Psoas muscle (tissue), 8 donors: ENCODE measurements at places on chromosomes 5 and 9. TPM values are rescaled to one million over a fixed set of nuclear protein-coding genes. Genes with fewer than 3 reads are reported as not detected.

GRCh38 chr9:86637515-86637914 is 283.3 kb upstream of the TUT7 start:
- H3K36me3 ChIP-seq, result no peaks in the 10 kb centered on the region
- H3K4me1 ChIP-seq, result no peaks in the 10 kb centered on the region
- H3K27ac ChIP-seq, result no peak overlapping the region
- H3K4me3 ChIP-seq, result no peak overlapping the region
- peak; percentile 54 for DNase-seq

LMNB1 gene
- 4.1 TPM for total RNA-seq

GRCh38 chr5:80205846-80206245 is 50.0 kb downstream of the SERINC5 start:
- H3K36me3 ChIP-seq, result no peaks in the 10 kb centered on the region
- no peak overlapping the region for H3K27ac ChIP-seq
- no peaks in the 10 kb centered on the region for H3K27me3 ChIP-seq
- H3K4me3 ChIP-seq, result no peak overlapping the region
- no peak for DNase-seq

- H3K4me1 ChIP-seq, result peaks cover 6% of the 10 kb centered on the region
- H3K36me3 ChIP-seq, result no peaks in the 10 kb centered on the region
- peak overlapping the region; percentile 78 for H3K4me3 ChIP-seq
- H3K27me3 ChIP-seq, result no peaks in the 10 kb centered on the region
- peak overlapping the region; percentile 64 for H3K27ac ChIP-seq
- DNase-seq, result peak; percentile 54
These were observed 132.4 kb upstream of the NIPBL start for GRCh38 chr5:36743891-36744772.

DNA sequence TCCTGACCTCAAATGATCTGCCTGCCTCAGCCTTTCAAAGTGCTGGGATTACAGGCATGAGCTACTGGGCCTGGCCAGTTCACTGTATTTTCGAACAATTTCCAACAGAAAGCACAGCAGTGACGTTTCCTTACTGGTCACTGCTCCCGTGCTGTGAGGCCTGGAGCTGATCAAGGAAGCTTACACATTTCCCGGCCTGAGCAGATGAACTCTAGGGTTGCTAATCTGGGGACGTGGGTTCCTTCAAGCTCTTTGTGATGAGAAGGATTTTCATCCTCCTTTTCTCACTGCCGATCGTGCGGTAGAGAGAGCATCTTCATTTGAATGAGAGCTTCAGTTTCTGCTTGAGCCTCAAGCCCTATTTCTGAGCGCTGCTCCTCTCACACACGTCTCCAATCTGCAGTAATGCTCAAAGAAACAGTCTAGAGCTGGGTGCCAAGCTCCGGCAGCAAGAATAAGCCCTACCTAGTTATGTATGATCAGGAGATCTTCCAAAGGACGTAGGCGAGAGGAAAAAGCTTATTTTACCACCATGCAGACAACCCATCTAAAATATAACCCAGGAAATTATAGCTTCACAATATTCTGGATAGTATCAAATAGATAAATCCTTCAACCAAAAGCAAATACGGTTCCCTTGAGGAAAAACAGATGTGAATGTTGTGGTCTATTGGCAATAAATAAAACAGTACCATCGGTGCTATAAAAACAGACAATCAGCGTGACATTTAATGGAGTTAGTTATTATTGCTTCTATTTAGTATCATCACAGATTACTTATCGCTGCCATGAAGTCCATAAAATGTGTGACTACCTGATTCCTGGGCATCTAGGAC is 7.3 kb upstream of the SPATA24 start:
- no peak overlapping the region for H3K4me3 ChIP-seq
- peak overlapping the region; percentile 65 for H3K27ac ChIP-seq
- no peak for DNase-seq
- no peaks in the 10 kb centered on the region for H3K27me3 ChIP-seq
- peaks cover 9% of the 10 kb centered on the region for H3K36me3 ChIP-seq

GRCh38 chr5:73233461-73234203 is 60.6 kb downstream of the TMEM174 start:
- H3K36me3 ChIP-seq, result no peaks in the 10 kb centered on the region
- peak overlapping the region; percentile 67 for H3K4me3 ChIP-seq
- peak; percentile 21 for DNase-seq
- peaks cover 77% of the 10 kb centered on the region for H3K27me3 ChIP-seq
- no peak overlapping the region for H3K27ac ChIP-seq

- H3K4me1 ChIP-seq, result no peaks in the 10 kb centered on the region
- H3K27me3 ChIP-seq, result no peaks in the 10 kb centered on the region
- no peaks in the 10 kb centered on the region for H3K36me3 ChIP-seq
- H3K27ac ChIP-seq, result no peak overlapping the region
These were observed 133.0 kb downstream of the SNCAIP start for GRCh38 chr5:122445070-122445469.

GRCh38 chr9:125524583-125525355 is 182.2 kb downstream of the MAPKAP1 start:
- no peaks in the 10 kb centered on the region for H3K36me3 ChIP-seq
- no peaks in the 10 kb centered on the region for H3K4me1 ChIP-seq
- no peak overlapping the region for H3K27ac ChIP-seq
- no peak overlapping the region for H3K4me3 ChIP-seq
- H3K27me3 ChIP-seq, result no peaks in the 10 kb centered on the region

DNA sequence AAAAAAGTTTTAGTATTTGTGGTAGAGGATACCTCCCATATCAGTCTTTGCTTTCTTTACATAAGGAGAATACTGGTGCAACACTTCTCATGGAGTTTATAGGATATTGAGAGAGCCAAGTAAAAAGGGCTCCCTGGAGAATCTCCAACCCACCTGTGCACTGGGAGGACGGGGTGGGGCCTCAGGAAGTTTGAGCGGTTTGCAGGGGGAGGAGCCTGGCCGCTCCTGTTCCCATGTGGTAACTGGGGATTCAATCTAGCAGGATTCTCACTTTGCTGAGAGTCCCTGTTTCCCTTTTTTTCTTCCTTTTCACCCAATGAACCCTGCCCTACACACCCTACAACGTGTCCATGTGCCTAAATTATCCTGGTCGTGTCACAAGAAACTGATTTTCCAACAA is 82.8 kb downstream of the APTX start:
- H3K27me3 ChIP-seq, result no peaks in the 10 kb centered on the region
- H3K4me1 ChIP-seq, result no peaks in the 10 kb centered on the region
- no peak for DNase-seq
- no peaks in the 10 kb centered on the region for H3K36me3 ChIP-seq

TIMD4 gene
- total RNA-seq, result not detected

C8G gene
- 7.9 TPM for total RNA-seq

DNA sequence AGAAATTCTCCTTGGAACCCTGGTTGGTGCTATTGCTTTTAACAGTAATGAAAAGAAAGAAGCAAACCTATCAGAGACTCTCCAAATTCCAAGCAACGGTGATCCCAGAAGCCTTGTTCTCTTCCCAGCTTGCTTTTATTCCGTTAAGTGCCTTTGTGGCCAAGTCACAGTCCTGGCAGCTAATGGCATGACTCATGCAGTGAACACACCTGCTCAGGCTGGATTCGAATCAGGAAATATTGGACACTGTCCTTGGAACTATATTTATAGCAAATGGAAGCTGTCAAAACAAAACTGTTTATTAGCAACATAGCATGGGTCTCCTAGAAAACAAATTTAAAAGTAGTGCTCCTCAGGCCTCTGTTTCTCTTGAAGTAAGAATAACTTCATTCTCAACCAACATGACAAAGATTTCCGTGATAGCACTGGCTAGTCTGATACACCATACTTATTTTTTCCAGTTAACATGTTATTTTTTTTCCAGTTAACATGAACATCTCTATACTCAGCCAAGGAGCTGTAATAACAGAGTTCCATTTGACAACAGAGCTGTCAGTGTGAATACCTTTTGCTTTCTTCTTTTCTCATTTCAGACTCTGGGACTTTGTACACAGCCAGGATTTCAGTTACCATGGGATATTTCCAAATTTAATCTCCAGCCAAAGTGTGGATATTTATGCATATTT is 502.4 kb downstream of the GADD45G start:
- no peaks in the 10 kb centered on the region for H3K27me3 ChIP-seq
- no peak overlapping the region for H3K4me3 ChIP-seq
- peaks cover 36% of the 10 kb centered on the region for H3K4me1 ChIP-seq
- peak; percentile 82 for DNase-seq
- H3K27ac ChIP-seq, result peak overlapping the region; percentile 91

DNA sequence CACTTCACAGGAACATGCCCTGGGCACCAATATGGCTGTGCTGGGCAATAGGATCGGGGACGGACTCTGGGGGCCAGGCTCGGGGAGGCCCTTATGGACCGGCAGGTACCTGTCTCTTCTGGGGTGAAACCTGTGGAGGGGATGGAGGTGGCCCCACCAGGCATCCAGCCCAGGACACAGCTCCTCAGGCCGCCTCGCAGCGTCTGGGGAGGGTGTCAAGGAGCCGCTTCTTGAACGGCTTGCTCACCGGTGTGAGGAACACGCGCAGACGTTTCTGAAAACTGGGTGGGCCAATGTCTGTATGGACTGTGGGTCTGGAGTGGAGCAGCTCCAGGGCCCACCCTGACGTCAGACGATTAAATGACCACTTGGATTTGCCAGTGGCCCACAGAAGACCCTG is 45.8 kb downstream of the PLEKHG4B start:
- no peaks in the 10 kb centered on the region for H3K4me1 ChIP-seq
- no peaks in the 10 kb centered on the region for H3K36me3 ChIP-seq
- no peaks in the 10 kb centered on the region for H3K27me3 ChIP-seq
- no peak overlapping the region for H3K27ac ChIP-seq
- H3K4me3 ChIP-seq, result no peak overlapping the region
- no peak for DNase-seq

DNA sequence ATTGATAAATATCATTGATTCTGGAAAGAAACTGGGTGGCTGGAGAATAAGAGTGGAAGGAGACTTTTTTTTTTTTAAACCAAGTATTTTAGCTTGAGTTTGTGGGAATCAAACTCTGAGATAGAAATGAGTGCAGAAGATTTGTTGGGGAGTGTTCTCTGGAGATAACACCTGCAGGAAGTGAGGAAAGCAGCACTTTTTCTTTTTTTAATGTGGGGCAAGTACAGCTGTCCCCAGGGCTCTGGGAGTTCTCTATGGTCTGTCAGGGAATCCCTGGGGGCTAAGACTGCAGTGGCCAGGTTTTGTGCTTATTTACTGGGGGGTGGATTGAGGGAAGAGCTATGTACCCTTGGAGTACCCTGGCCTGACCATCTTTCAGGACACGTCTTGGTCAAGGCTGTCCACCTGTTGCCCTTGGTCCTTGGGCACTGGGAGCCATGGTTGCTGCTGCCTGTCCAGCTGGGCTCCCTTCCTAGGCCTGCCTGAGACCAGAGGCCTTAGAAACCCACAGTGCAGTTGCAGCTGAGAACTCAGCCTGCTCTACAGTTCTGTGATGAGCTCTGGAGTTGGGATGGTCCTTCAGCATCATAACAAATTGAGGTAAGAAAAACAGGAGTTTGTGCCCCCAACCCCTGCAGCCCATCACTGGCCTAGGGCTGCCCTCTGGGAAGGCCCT is 85.8 kb downstream of the PHAX start:
- no peak overlapping the region for H3K4me3 ChIP-seq
- DNase-seq, result no peak
- H3K36me3 ChIP-seq, result no peaks in the 10 kb centered on the region
- H3K27ac ChIP-seq, result no peak overlapping the region
- no peaks in the 10 kb centered on the region for H3K4me1 ChIP-seq

GRCh38 chr5:136149891-136150290 is 17.2 kb downstream of the SMAD5 start:
- no peaks in the 10 kb centered on the region for H3K27me3 ChIP-seq
- no peak for DNase-seq
- peaks cover 49% of the 10 kb centered on the region for H3K4me1 ChIP-seq
- no peak overlapping the region for H3K27ac ChIP-seq
- H3K36me3 ChIP-seq, result peaks cover 18% of the 10 kb centered on the region
- no peak overlapping the region for H3K4me3 ChIP-seq

AGXT2 gene
- not detected for total RNA-seq

- no peak for DNase-seq
- no peak overlapping the region for H3K27ac ChIP-seq
- no peaks in the 10 kb centered on the region for H3K4me1 ChIP-seq
- no peaks in the 10 kb centered on the region for H3K27me3 ChIP-seq
- no peak overlapping the region for H3K4me3 ChIP-seq
These were observed 39.9 kb downstream of the SLIT3 start for GRCh38 chr5:169260896-169261569.

DNA sequence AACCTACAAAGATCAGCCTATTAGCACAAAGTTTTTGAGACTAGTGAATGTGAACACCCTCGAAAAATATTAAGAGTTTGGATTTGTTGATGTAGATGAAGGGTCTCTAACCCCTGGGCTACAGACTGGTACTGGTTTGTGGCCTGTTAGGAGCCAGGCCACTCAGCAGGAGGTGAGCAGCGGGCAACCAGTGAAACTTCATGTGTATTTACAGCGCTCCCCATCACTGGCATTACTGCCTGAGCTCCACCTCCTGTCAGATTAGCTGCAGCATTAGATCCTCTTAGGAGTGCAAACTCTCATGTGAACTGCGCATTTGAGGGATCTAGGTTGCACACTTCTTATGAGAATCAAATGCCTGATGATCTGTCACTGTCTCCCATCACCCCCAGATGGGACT is 11.2 kb upstream of the PAM start:
- H3K4me3 ChIP-seq, result no peak overlapping the region
- H3K27ac ChIP-seq, result no peak overlapping the region
- H3K36me3 ChIP-seq, result no peaks in the 10 kb centered on the region
- DNase-seq, result no peak
- no peaks in the 10 kb centered on the region for H3K27me3 ChIP-seq
- H3K4me1 ChIP-seq, result peaks cover 7% of the 10 kb centered on the region

EGFLAM gene
- 51.0 TPM for total RNA-seq
